H1 (cell line): ENCODE measurements at places on chromosomes 12 and 14. TPM values are rescaled to one million over a fixed set of nuclear protein-coding genes. Genes with fewer than 3 reads are reported as not detected.
A peak's percentile ranks its signal among the peaks of the same experiment; 100 is the strongest.

SDR9C7 gene
- total RNA-seq: not detected in 2 replicates

LRFN5 gene
- 4.7 and 5.4 TPM in 2 replicates for total RNA-seq

SLCO1C1 gene
- total RNA-seq: 0.55 and 0.74 TPM in 2 replicates

DNA sequence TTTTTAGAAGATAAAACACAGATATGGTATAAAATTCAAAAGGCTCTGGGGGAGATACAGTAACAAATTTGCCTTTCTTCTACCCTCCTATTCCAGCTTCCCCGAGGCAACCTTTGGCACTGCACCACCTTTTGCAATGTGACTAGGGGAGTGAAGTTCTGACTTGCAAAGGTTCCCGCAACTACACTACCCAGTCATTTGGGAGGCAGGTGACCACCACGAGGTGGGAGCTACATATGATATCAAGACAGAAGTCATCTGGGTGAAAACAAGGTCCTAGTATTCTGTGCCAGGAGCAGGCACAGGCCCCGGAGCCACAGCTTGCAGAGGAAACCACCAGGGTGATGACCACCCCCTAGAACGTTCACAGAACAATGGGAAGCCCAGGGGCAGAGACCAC, 141.5 kb downstream of the TTC7B start:
- H3K36me3 ChIP-seq: no peaks in the 10 kb centered on the region
- H3K4me1 ChIP-seq: no peaks in the 10 kb centered on the region
- DNase-seq: no peak
- H3K4me3 ChIP-seq: no peak overlapping the region

DNA sequence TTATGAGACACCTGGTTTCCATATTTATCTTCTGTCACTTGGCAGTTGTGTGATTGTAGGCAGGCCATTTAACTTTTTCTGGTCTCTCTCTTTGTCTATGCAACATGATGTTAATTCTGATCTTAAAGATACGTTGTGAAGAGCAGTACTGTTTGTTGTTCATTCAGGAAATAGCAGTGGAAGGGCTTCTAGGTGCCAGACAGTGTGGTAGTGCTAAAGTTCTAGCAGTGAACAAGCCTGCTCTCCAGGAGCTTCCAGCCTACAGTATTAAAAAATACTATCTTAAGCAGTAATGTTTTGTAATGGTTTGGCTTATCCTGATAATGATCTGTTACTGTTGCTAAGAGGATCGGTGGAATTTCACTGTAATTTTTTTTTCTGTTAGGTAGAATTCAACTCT, 15.2 kb downstream of the NAA30 start:
- H3K4me3 ChIP-seq: no peak overlapping the region
- no peak for DNase-seq
- H3K4me1 ChIP-seq: no peaks in the 10 kb centered on the region

GRCh38 chr12:46494424-46494823, 121.9 kb upstream of the SLC38A2 start:
- DNase-seq: peak; percentile 25
- no peaks in the 10 kb centered on the region for H3K4me1 ChIP-seq
- no peak overlapping the region; the same call in 1 of the 2 replicates for H3K27ac ChIP-seq
- H3K36me3 ChIP-seq: no peaks in the 10 kb centered on the region
- H3K27me3 ChIP-seq: no peaks in the 10 kb centered on the region

- no peak overlapping the region for H3K27ac ChIP-seq
- no peaks in the 10 kb centered on the region for H3K27me3 ChIP-seq
- no peak for DNase-seq
- H3K36me3 ChIP-seq: no peaks in the 10 kb centered on the region
- peaks cover 7% of the 10 kb centered on the region for H3K4me1 ChIP-seq
- no peak overlapping the region for H3K4me3 ChIP-seq
Observed at GRCh38 chr14:69931960-69932359, 52.7 kb downstream of the SMOC1 start.

GRCh38 chr14:34775922-34776321, 61.5 kb upstream of the CFL2 start:
- H3K4me3 ChIP-seq: no peak overlapping the region
- H3K4me1 ChIP-seq: no peaks in the 10 kb centered on the region
- no peak for DNase-seq
- H3K36me3 ChIP-seq: peaks cover 14% of the 10 kb centered on the region
- H3K27ac ChIP-seq: no peak overlapping the region

- DNase-seq: no peak
- no peaks in the 10 kb centered on the region for H3K36me3 ChIP-seq
- H3K27me3 ChIP-seq: no peaks in the 10 kb centered on the region
Observed at GRCh38 chr12:125540580-125541204, 475.5 kb downstream of the AACS start.

- H3K27ac ChIP-seq: no peak overlapping the region
- H3K4me3 ChIP-seq: no peak overlapping the region
- no peaks in the 10 kb centered on the region for H3K27me3 ChIP-seq
- no peak for DNase-seq
- no peaks in the 10 kb centered on the region for H3K36me3 ChIP-seq
Observed at GRCh38 chr12:55850401-55850800, 7.7 kb upstream of the MMP19 start.

- H3K4me1 ChIP-seq: no peaks in the 10 kb centered on the region
- no peaks in the 10 kb centered on the region for H3K36me3 ChIP-seq
- H3K27ac ChIP-seq: no peak overlapping the region
Observed at GRCh38 chr14:88421286-88421685, 35.8 kb downstream of the SPATA7 start.

DNA sequence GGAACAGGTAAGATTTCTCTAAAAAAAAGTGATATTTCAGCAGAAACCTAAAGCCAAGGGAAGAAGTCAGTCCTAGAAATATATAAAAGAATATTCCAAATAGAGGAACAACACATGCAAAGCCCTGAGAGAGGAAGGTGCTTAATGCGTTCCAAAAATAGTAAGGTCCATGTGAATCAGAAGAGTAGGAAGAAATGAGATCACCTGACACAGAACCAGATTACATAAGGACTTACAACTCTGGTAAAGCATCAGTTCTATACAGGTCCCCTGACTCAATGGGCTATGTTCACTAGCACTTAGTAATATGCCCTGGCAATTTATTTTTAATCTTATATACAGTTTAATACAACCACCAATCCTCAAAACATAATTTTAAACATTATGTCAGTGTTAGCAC, 30.0 kb downstream of the SENP1 start:
- no peaks in the 10 kb centered on the region for H3K27me3 ChIP-seq
- no peaks in the 10 kb centered on the region for H3K4me1 ChIP-seq
- H3K4me3 ChIP-seq: no peak overlapping the region
- H3K27ac ChIP-seq: no peak overlapping the region

GRCh38 chr12:64666054-64666914, 56.0 kb downstream of the RASSF3 start:
- no peak overlapping the region for H3K4me3 ChIP-seq
- H3K27ac ChIP-seq: no peak overlapping the region
- H3K36me3 ChIP-seq: no peaks in the 10 kb centered on the region

DNA sequence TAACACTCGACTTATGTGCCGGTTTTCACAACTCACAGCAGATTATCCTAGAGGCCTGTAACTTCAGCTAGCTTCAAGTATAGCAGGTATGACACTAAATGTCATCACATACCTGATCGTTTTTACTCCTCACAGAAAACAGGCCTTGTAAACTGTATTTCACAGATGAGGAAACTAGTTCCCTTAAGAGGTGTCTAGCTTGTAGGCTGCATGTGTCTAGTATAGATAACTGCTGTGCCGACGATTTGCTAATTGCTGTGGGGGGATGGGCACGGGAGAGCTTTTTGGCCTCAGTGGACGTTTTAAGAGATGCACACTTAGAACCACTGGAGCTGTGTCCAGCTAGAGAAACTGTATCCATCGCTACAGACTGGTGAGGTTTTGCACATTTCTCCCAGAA, 78.8 kb downstream of the PAPOLA start:
- no peak overlapping the region for H3K27ac ChIP-seq
- no peak for DNase-seq

- no peaks in the 10 kb centered on the region; the same call in 1 of the 2 replicates for H3K36me3 ChIP-seq
- H3K27ac ChIP-seq: no peak overlapping the region
- peak overlapping the region; percentile 19 for H3K4me3 ChIP-seq
Observed at GRCh38 chr14:104136472-104137296, 1.7 kb upstream of the KIF26A start.

GRCh38 chr12:49901986-49902385, 1.7 kb downstream of the FAIM2 start:
- no peak overlapping the region for H3K4me3 ChIP-seq
- peaks cover 15% of the 10 kb centered on the region for H3K27me3 ChIP-seq
- no peaks in the 10 kb centered on the region for H3K4me1 ChIP-seq
- no peak for DNase-seq
